Dermis microvascular lymphatic vessel endothelial cell (primary cell): ENCODE measurements at places on chromosomes 11 and 22. TPM values are rescaled to one million over a fixed set of nuclear protein-coding genes. Genes with fewer than 3 reads are reported as not detected.
A peak's percentile ranks its signal among the peaks of the same experiment; 100 is the strongest.

The PGA5 gene
- not detected in 2 replicates for total RNA-seq

The WBP2NL gene
- total RNA-seq = not detected in 2 replicates

The BATF2 gene
- total RNA-seq = 0.39 and 0.63 TPM in 2 replicates

The OR52A1 gene
- total RNA-seq = not detected in 2 replicates

The TMPRSS4 gene
- total RNA-seq = not detected in 2 replicates

The KLHL35 gene
- total RNA-seq = 1.0 and 2.4 TPM in 2 replicates

DNA sequence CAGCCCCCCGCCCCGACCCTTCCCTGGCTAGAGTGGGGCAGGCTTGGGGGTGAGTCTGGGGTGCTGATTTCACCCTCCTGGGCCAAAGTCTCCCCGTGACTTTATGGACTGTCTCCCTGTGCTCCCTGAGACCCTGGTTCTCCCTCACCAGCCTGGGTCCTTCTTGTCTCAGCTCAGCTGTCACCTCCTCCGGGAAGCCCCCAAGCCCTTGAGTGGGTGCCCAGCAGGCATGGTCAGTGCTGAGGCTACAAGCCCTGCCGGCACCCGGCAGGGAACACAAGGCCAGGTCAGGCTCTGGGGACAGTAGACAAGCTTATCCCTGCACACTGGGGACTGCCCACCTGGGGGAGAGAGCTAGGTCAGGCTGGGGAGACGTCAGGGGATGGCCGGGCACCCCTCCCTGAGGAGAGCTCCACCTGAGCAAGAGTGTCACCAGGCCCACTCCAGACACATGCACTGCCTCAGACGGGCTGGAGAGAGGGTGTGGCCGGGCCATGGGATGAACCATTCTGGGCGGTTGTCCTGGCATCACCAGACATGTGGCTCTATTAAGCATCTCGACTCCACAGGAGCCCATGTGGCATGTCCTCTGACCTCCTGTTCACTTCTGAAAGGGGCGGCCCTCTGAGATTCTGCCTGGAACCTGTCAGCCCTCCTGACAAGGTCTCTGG, 22.6 kb upstream of the RTN4R start:
- no peak for DNase-seq

GRCh38 chr11:61602775-61603569, 22.1 kb upstream of the SYT7 start:
- no peak for DNase-seq

DNA sequence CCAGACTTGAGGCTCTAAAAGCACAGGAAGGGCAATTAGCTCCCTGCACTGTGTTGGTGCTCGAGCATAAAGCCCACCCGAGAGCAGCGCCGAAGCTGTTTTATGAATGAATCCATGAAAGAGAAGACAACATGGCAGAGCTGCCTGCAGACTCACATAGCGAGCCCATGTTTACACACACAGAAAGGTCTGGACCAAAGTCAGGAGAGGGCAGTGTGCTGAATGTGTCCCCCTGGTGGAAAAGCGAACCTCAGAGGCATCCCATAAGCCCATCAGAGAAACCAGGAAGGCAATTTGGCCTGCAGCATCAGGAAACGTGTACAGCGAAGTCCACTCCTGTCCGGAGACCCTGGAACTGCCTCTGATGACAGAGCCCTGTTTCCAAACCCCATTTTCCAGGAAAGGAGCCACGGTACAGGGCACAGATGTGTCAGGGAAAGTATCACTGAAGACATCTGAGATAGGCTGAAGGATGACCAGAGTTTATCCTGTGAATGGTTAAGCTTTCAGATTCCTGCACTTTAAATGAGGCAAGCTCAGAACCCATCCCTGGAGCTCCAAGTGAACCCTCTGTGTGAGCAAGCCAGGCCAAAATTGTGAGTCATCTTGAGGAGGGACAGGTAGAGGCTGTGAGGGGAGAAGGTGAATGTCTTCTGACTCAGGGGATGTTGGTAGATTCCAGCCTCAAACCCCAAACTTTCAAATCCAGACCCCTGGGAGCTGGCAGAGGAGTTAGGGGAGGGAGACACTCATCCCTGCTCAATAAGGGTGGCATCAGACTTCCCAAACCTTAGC, 36.9 kb downstream of the CHRDL2 start:
- DNase-seq = peak; percentile 18

DNA sequence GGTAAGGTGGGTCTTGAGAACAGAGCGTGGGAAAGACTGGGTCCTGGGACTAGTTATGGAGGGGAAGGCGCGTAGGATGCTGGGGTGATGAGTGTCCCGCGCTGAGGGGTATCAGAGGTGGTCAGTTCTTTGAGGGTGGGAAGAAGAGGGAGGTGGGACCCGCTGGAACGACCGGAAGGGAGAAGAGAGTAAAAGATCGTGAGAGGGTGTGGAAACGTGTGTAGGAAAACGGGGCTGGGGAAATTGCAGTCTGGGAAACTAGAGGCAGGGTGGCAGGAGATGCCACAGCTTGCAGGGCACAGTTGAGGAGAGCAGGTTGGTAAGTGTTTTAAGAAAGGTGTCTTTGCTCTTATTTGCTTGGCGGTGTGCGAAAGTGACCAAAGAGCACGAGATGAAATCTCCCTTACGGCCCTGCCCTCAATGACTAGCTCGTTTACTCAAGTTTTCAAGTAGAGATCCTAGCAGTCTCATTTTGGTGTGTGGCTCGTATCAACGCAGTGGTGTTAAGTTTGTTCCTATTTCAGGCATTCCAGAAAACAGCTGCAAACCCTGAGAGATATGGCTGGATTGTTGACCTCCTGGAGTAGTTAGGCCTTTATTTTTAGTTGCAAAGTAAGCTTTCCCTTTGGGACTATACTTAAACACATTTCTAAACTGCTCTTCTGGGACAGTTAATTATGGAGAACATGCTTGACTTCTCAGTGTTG, 615 bp downstream of the STT3A start:
- peak; percentile 61 for DNase-seq

DNA sequence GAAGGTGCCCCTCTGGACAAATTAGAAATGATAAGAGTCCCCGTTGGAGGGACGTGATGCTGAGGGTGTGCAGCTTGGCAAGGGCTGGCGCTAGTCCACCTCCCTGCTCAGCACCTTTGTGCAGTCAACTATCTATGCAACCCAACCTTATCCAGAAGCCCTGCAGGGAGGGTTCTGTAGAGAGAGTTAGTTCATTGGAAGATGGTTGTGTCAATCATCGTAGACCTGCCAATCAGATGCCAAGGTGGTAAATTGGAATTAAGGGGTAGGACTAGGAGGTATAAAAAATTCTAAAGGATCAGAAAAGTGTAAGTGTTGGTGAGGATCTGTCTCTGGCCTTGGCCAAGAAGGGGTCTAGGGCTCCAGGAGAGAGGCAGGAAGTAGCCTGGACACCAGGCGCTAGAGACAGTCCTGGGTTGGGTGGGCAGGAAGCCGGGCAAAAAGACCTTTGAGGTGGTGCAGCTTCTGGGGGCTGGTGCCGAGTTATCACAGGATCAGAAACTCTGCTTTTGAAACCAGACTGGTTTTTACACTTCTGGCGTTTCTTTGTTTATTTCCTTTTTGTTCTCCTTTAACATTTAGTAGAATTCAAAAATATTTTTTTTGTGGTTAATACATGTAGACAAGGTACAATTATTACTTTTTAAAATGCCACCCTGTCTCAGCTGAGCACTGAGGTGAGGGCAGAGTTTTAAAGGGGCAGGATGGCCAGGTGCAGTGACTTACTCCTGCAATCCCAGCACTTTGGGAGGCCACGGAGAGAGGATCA, 1.6 kb downstream of the C1QTNF6 start:
- peak; percentile 96 for DNase-seq

GRCh38 chr11:62501432-62501891, 45.1 kb downstream of the AHNAK start:
- peak; percentile 66 for DNase-seq

DNA sequence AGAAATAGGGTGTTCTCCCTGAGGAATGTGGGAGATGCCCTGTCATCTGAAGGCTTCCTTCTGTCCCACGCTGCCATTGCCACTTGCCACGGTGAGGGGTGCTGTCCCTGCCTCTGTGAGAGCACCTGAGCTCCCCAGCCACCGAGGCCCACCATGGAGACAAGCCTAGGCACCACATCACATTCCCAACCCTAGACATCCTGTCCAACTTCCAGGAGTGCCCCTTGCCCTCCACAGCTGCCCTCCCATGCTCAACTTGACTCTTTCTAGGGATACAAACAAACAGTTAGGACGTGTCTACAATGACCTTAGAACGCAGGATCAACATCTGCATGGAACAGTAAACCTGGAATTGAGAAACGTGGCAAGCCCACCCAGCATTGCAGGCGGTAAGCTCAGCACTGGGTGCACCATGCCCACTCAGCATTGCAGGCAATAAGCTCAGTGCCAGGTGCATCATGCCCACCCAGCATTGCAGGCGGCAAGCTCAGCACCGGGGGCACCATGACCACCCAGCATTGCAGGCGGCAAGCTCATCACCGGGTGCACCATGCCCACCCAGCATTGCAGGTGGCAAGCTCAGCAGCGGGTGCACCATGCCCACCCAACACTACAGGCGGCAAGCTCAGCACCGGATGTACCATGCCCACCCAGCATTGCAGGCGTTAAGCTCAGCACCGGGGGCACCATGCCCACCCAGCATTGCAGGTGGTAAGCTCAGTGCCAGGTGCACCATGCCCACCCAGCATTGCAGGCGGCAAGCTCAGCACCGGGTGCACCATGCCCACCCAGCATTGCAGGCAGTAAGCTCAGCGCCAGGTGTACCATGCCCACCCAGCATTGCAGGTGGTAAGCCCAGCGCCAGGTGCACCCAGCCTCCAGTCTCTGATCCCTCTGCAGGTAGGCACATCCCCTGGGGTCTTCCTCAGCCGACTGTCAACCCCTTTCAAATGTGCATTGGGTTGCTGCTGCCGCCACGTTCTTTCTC, 1463.9 kb downstream of the TBC1D22A start:
- DNase-seq = no peak

GRCh38 chr11:74462631-74463030, 4.7 kb downstream of the KCNE3 start:
- no peak for DNase-seq

- DNase-seq = no peak
Measured at GRCh38 chr22:17060126-17060525, 24.7 kb upstream of the IL17RA start.

DNA sequence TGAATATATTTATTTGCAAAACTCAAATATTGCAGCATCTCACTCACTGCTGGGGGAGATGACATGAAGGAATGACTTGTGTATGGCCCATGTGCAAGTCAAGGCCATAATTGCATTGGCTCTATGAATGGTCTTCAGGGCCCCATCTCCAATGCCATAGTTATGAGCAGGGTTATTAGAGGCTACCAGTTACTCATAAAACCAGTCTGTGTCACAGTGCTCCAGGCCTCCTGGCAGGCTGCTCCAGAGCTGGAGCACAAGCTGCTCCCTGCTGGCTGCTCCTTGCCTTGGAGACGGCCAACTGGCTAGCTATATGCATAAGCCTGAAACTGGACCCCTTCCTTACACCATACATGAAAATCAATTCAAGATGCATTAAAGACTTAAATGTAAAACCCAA, 145.7 kb downstream of the TRPC6 start:
- DNase-seq = no peak

GRCh38 chr22:44884968-44885805, 124.6 kb downstream of the PHF21B start:
- no peak for DNase-seq

- DNase-seq = no peak
Measured at GRCh38 chr11:10307022-10307399, 2.1 kb downstream of the ADM start.

GRCh38 chr11:22920939-22921565, 60.8 kb upstream of the CCDC179 start:
- DNase-seq = peak; percentile 20

DNA sequence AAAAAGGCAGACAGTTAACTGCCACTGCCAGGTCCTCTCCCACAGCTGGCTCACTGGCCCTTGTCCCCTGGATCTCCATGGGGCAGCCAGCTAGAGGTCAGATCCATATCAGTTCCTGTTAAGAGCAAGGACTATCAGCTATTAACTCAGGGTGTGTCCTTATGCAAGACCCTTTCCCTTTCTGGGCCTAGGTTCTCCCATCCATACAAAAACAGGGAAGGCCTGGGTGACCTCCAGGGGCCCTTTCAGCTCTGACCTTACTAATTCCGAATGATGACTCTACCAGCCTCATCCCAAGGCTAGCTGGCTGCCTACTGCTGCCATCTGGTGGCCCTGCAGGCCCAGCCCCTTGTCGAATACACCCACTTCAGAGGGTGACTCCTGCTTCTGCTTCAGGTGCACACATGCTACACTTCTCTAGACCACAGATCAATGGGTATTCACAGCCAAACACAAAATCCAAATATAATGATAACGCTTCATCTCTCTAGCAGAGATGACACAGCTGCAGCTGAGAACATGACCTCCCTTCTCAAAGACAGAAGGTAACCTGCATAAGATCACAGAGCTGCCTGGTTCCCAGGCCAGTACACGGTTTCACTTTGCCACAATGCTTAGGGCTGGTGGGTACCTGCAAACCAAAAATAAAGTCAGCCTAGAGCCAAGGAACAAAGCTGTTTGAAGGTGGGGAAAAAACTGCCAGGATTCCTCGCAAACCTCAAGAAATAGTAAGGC, 34.1 kb downstream of the SERGEF start:
- DNase-seq = peak; percentile 58
